Stimulated activated CD8-positive, alpha-beta memory T cell treated with anti-CD3 and anti-CD28 coated beads, Interleukin-2, amount 100 ng/mL, for 48 hours (primary cell): ENCODE measurements at places on chromosomes 5 and 9.
A peak's percentile ranks its signal among the peaks of the same experiment; 100 is the strongest.

GRCh38 chr5:159969966-159970365 is 39.0 kb upstream of the TTC1 start:
- no peak for DNase-seq

DNA sequence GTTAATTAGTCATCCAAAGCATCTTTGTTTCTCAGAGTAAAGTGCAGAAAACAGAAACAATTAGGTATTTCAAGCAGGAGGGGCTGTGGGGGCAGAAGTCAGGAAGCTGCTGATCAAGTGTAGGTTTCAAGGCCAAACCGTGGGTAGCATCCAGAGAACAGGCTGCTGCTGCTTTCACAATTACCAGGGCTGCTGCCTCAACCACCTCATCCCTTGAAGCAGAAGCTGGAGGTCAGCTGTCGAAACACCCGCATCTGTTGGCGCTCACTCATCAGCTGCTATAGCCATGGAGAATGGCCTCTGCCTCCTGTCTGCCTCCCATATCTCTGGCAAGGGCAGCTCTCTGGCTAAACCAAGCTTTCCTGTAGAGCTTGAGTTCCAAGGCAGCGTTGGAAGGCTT is 122.9 kb upstream of the OSMR start:
- no peak for DNase-seq

DNA sequence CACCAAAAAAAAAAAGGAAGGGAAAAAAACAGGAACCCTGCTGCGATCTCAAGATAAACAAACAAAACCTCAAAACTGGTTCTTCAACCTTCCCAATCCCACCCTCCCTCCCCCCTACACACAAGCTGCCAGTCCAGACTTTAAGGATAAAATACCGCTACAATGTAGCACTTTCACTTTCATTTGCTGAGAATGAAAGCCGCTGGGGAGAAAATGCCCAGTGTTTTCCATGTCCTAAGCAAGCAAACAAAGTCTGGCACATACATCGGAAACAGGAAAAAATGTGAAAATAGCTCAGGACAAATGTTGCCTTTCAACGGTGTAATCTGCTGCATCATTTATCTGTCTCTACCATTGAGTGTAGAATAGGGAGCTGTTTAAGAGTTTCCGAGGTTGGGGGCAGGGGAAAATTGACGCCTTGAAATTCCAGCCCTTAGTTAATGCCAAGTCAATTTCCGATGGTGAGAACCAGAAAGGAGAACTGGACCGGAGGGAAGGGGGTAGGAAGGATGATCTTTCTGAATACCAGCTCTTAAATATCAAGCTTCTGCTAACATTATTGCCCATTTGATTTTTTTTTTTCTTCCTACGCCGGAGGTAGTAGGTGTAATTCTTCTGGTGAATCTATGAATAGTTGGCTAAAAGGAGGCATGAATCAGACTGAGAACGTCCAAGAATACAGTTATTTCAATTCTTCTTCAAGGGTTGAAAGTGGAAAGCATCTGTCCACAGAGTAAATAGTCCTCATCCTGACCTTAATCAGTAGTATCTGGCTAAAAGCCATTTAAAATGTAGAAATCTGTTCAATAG is 1.2 kb upstream of the ADAMTS6 start:
- no peak for DNase-seq

GRCh38 chr9:116653348-116654058 is 33.6 kb upstream of the TRIM32 start:
- no peak for DNase-seq

DNA sequence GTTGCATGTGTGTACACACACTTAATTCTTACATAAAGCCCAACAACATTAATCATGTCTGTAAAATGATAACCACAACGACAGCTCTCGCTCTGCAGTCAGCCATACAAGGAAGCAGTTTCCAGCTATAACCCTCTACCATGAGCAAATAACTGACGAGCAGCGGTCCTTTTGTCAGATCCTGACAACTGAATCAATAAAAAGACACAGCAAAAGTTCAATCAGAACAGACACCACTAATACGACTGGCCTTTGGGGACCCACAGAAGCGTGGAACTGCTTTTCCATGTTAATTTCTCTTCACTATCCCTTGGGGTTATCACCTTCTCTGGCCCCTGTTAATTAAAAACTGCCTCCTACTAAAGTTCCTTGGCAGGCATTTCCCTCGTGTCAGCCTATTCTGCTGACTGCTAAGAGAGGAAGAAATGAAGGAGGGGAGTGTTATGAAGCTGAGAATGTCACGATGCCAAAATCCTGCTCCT is 722.8 kb upstream of the GRAMD2B start:
- no peak for DNase-seq

DNA sequence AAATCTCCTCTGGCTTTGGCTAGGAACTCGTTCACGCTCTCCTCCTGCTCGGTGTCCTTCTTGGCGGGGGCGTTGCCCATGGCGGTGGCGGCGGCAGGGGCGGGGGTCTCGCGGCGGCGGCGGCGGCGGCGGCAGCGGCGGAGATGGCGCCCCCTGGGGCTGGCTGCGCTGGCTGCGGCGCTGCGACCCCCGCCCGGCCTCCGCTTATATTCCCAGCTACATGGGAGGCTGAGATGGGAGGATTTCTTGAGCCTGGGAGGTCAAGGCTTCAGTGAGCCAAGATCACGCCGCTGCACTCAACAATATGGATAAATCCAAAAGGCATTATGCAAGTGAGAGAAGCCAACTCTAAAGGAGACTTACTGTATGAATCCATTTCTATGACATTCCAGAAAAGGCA is at the start of gene PRKACG:
TSS of gene PRKACG (minus strand) at position 101 of the 400 bp plus-strand sequence. CDS start at position 80, 21 bp downstream.
- DNase-seq = no peak

GRCh38 chr5:150057052-150057451 is 29.3 kb downstream of the CSF1R start:
- no peak for DNase-seq

DNA sequence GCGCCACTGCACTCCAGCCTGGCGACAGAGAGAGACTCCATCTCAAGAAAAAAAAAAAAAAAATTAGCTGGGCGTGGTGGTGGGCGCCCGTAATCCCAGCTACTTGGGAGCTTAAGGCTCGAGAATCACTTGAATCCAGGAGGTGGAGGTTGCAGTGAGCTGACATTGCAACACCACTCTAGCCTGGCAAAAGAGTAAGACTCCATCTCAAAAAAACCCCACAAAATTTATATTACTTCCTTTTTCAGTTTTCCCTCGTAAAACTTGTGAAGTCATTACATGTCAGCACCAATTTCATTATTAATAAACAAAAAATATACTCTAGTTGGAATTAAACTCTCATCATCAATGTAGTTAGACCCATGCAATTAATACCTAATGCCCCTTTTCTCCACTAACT is 43.9 kb downstream of the SHLD3 start:
- DNase-seq = no peak

DNA sequence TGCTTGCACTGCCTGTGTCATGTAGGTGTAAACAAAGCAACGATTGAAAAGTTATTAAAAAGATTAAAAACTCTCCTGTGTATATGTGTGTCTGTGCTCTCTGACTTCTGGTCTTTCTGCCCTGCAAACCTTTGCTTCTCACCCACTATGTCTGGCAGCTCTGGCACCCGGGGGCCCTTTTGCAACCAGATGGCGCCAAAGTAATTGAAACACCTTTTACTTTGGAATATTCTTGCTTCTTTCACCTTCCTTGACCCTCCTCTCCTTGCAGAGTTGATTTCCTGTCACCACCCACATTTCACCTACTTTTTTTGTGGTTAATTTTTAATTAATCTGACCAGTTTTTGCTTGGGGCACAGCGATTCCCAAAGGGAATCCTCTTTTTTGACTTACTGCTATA is 275.5 kb downstream of the ARHGEF28 start:
- no peak for DNase-seq

GRCh38 chr5:158747816-158748432 is 351.8 kb downstream of the EBF1 start:
- no peak for DNase-seq

GRCh38 chr9:16044579-16044881 is 491.7 kb downstream of the CCDC171 start:
- DNase-seq = no peak

DNA sequence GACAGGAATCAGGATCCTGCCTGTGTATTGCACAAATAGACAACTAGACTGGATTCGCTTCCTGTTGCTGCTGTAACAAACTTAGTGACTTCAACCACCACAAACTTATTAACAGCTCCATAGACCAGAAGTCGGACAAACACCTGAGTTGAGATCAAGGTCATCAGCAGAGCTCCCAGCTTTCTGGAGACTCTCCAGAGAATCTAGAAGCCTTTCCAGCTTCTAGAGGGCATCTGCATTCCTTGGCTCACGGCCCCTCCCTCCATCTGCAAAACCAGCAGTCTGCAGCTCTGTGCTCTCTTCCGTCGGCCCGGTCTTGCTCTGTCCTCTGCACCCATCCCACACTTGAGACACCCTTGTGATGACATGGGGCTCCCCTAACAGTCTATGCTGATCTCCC is 99.1 kb downstream of the KCNT1 start:
- DNase-seq = no peak

DNA sequence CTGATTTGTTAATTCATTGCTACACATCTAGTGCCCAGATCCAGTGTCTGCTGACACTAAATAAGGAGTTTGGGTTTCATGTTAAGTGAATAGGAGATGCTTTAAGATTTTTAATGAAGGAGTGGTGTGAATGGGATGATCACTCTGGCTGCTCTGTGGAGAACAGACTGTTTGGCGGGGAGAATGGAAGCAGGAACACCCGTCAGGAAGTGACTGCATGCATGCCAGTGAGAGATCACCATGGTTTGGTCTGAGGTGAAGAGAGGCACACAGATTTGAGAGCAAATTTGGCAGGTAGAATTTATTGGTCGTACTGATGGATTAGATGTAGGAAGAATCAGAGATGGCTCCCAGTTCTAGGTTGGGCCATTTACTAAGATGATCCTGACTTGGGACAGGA is 19.8 kb downstream of the ATP6V0E1 start:
- no peak for DNase-seq

- peak; percentile 20 for DNase-seq
Observed at GRCh38 chr5:75337366-75338021, 474 bp downstream of the HMGCR start.

DNA sequence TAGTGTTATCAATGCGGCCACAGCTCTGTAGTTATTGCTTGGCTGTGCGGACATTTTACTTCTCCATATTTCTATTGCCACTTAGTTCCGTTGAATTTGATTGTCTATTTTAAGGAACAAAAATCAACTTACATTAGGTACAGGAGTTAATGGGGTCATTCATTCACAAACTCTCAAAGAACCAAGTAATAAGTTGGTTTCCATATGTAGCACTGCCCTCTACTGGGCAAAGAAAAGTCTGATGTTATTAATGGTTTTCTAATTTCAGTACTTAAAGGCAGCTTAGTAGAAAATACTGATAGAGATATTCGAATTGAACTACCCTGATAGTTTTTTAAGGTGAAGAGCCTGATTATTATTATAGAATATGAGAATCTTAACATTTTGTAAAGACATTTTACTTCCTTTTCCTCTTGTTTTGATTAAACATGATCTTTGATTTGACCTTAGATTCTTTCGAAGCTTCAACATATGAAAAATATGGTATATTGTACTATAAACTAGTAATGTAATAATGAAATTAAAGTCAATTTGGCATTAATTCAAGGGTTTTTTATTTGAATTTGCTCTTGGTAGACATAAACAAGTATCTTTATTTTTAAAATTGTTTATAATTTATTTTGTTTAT is 119.5 kb upstream of the CTNND2 start:
- DNase-seq = no peak

GRCh38 chr9:98161851-98162250 is 30.6 kb downstream of the CORO2A start:
- no peak for DNase-seq

DNA sequence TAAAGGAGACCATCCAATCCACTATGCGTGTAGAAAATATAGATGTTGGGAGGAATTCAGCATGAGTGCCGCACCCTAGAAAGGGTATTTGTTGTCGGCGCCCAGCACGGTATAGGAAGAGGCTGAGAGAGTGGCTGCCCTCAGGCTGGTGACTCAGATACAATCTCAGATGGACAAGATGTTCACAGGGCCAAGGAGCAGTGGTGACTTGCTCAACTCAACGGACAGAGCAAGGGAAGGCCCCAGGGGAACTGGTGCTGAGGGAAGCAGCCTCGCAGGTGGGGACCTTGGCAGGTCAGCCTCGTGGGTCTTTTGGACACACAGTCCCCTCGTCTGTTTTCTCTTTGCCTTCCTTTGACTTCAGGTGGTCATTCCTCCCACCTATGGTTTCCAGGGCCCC is 28.0 kb upstream of the IRX2 start:
- DNase-seq = no peak

DNA sequence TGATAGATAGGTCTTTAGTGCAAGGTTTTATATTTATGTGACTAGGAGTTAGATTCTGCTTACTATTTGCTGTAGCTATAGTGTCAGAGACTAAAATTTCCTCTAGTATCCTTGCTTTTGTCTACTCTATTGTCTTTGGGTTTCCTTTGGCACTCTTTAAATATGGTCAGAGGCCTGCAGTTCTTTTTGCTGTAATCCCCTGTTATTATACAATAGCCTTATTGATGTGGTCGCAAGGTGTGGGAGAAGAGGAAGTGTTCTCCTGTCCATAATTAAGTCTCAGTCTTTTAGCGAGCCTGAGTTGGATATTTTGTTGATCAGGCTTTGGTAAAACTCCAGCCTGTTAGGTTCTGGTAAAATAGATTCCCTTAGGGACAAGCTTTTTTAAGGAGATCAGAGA is 34.9 kb downstream of the LURAP1L start:
- DNase-seq = no peak

- no peak for DNase-seq
Observed at GRCh38 chr9:107547772-107548297, 58.3 kb upstream of the KLF4 start.

- DNase-seq = no peak
Observed at GRCh38 chr5:154652746-154653417, 102.3 kb upstream of the LARP1 start.

- DNase-seq = no peak
Observed at GRCh38 chr9:105401651-105402050, 46.2 kb upstream of the FSD1L start.

- DNase-seq = no peak
Observed at GRCh38 chr5:112366987-112367386, 52.1 kb downstream of the EPB41L4A start.

- DNase-seq = peak; percentile 3
Observed at GRCh38 chr9:132006677-132007370, 72.8 kb downstream of the MED27 start.

- DNase-seq = peak; percentile 36
Observed at GRCh38 chr9:96856363-96857286, 2.3 kb upstream of the ZNF782 start.

- no peak for DNase-seq
Observed at GRCh38 chr5:67050125-67050524, 146.5 kb downstream of the CD180 start.

DNA sequence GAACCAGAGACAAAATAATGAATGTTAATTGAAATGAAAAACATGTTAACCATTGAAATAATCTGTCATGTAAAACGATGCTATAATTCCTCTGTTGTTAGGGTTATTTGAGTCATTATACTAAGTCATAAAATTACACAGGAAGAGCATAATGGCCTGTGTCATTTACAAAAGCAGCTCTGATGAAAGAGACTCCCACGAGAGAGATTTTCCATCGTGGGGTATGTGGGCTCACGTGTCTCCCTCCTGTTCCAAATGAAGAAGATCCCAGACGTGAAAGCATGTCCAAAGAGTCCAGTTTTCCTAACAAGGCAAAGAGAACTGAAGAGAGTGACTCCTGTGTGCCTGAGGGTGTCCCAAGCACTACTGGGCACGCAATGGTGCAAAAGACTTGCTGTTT is 379.8 kb downstream of the SPOCK1 start:
- DNase-seq = no peak
